ENCODE measurements at places on chromosomes 1 and 21. TPM values are rescaled to one million over a fixed set of nuclear protein-coding genes. Genes with fewer than 3 reads are reported as not detected.

Gene PCNX2
- 21.9 TPM for total RNA-seq

Gene TACSTD2
- total RNA-seq, result not detected

Gene UBASH3A
- total RNA-seq, result not detected

Gene SLAMF8
- total RNA-seq, result not detected

Gene OR2T11
- total RNA-seq, result not detected

Gene RAB13
- 68.6 TPM for total RNA-seq

Gene PPIAL4G
- total RNA-seq, result under 0.01 TPM

Gene DPT
- 5.5 TPM for total RNA-seq

Gene UBXN10
- total RNA-seq, result under 0.01 TPM

Gene RAB3B
- total RNA-seq, result 3.7 TPM

Gene TMPRSS2
- not detected for total RNA-seq

Gene LYPD8
- total RNA-seq, result 0.35 TPM

Gene SLC44A3
- 6.1 TPM for total RNA-seq

Gene LPAR3
- total RNA-seq, result 10.2 TPM

Gene FOXO6
- not detected for total RNA-seq

Gene FCN3
- total RNA-seq, result not detected

Gene THEM5
- total RNA-seq, result not detected

Gene TPM3
- total RNA-seq, result 625 TPM

Gene NUDT4B
- 17.3 TPM for total RNA-seq

Gene GJA8
- not detected for total RNA-seq
